MG63 (cell line): ENCODE measurements at places on chromosomes 6 and 20.

DNA sequence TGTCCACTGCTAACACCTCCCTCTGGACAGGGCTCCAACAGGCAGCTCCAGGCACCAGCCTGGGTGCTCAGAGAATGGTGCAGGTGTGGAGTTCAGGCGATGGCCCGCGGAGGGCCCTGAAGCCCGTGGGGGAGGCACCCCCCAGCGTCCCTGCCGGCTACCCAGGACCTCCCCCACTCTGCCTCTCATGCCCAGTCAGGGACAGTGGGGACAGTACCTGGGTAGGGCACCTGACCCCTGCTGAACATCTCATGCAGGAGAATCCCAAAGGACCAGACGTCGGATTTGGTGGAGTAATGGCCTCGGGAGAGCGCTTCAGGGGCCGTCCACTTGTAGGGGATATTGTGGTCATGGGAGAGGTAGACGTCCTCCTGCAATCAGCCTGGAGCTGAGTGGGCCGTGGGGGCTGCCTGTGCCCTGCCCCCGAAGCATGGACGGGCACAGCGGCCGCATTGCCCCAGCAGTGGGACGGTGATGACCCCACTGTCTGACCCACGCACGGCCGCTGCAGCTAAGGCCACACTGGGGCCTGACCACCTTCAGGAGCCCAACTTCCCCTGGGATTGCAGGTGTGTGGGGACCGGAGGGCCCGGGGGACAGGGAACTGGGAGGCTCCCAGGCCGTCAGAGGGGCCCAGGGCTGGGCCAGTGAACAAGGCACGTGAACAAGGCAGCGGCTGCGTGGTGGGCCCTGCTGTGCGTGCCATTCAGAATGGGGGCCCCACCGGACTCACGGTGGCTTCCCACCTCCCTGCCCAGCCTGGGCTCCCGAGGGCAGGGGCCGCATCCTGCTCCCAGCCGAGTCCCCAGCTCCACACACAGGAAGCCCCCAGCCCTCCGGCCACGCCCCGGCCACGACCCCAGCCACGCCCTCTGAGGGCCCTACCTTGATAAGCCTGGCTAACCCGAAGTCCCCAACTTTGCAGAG lies 7.1 kb downstream of the PTK6 start:
- DNase-seq, result no peak

GRCh38 chr6:79797912-79798311 lies 149.4 kb downstream of the ELOVL4 start:
- DNase-seq, result no peak

GRCh38 chr6:27111743-27112142 lies 135.8 kb upstream of the PRSS16 start:
- DNase-seq, result no peak

- DNase-seq, result no peak
Measured at GRCh38 chr20:34824026-34824425, 1.4 kb downstream of the NCOA6 start.

DNA sequence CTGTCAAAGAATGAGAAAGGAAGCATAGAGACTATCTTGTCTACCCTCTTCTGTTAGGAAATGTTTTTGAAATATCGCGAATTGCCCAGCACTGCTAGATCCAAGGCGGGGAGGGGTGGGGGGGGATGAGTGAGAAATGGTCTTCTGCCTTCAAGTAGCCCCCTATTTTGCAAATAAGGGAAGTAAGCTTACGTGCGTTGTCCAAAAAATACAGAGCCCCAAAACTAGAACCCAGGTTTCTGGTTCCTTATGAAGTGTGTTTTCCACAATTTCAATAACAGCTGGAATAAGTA lies 923 bp upstream of the ILRUN start:
- DNase-seq, result no peak

GRCh38 chr20:2358006-2358405 lies 22.7 kb upstream of the TGM6 start:
- DNase-seq, result peak; percentile 59

- no peak for DNase-seq
Measured at GRCh38 chr6:99471638-99472037, 43.6 kb downstream of the USP45 start.

- peak; percentile 52 for DNase-seq
Measured at GRCh38 chr20:57717797-57718196, 8.0 kb upstream of the PMEPA1 start.

DNA sequence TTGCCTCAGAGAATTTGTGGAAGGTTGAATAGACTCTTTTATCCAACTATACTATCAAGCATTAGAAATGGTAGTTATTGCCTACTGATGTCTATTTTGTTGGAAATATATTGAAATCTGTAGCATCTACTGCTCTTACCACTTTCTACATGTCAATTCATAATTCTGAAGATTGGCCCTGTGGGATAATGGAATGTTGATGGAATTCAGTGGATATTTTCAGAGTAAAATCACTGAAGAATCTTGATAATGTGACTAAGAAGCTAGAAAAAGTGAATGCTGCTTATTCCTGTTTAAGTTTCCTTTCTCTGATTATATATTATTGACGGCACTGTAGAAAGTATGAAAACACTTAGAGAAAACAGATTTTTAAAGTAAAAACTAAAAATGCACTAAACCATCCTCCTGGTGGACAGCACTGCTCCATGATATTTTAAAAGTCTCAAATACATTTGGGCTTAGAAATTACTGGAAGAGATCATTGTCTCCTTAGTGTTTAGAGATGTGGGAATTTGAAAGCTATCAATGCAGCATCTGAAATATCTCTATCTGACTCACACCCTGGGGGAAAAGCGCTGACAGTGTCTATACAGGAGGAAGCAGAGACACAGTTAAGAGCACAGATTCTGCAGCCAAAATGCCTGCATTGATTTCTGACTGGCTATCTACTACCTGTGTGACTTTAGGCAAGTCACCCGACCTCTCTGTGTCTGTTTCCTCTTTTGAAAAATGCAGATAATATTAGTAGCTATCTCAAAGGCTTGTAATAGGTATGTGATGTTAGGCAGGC lies 37.9 kb upstream of the RCAN2 start:
- DNase-seq, result no peak

DNA sequence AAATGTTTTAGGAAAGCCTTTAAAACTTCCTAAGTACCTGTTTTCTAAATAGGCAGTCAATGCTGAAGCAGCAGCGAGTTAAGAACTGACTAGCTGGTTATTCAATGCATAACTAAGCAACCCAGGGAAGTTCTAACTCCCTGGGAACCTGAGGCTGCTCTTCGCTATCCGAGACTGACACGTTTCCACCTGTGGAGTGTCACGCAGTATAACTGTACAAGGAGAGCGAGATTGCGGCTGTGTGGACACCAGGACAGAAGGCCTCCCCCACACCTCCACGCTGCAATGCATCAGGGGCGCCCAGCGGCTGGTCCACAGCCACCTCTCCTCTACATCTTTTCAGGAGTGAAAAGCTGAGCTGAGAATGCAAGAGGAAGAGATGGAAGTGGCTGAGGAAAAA lies 8.0 kb downstream of the PXDC1 start:
- no peak for DNase-seq

- no peak for DNase-seq
Measured at GRCh38 chr6:133632906-133633305, 256.0 kb upstream of the TCF21 start.

DNA sequence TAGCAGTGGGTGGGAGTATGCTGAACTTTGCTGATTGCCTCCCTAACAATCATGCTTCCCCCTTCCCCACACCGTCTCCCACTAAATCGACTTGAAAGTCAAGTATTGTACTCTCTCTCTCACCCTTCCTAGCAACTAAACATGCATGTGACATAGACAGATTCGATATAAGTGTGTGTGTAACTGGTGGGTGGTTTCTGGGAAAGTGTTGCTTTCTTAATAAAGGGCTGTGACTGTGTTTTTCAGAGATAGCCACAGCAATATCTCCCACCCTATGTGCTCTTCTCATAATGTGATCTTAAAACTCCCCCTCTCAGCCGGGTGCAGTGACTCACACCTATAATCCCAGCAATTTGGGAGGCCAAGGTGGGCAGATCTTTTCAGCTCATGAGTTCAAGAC lies 49.3 kb upstream of the E2F3 start:
- no peak for DNase-seq

DNA sequence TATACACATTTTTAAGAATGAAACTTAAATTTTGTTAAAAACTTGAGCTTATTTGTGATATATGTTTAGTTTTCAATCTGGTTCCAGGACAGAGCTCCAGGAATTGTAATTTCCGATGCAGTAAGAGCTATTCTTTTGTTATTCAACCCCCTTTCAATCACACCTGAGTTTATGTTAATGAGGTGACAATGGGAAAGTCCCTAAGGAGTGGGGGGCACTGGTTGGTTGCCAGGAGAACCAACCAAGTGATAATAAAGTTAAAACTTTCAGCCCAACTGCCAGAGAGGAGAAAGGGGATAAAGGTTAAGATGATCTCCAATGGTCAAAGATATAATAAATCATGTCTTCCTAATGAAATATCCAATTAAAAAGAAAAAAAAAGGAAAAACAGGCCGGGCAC lies 19.8 kb downstream of the MDN1 start:
- no peak for DNase-seq
